Activated CD4-positive, alpha-beta T cell treated with anti-CD3 and anti-CD28 coated beads for 36 hours (primary cell): ENCODE measurements at places on chromosomes 2 and 18. TPM values are rescaled to one million over a fixed set of nuclear protein-coding genes. Genes with fewer than 3 reads are reported as not detected.

- H3K4me1 ChIP-seq = no peaks in the 10 kb centered on the region
- no peaks in the 10 kb centered on the region for H3K36me3 ChIP-seq
- H3K4me3 ChIP-seq = no peak overlapping the region
- H3K27me3 ChIP-seq = peaks cover 1% of the 10 kb centered on the region
- DNase-seq = no peak
Measured at GRCh38 chr18:32848826-32849225, 76.0 kb upstream of the KLHL14 start.

- no peak overlapping the region for H3K27ac ChIP-seq
- no peaks in the 10 kb centered on the region for H3K27me3 ChIP-seq
Measured at GRCh38 chr18:41324020-41324791, 630.8 kb upstream of the PIK3C3 start.

DNA sequence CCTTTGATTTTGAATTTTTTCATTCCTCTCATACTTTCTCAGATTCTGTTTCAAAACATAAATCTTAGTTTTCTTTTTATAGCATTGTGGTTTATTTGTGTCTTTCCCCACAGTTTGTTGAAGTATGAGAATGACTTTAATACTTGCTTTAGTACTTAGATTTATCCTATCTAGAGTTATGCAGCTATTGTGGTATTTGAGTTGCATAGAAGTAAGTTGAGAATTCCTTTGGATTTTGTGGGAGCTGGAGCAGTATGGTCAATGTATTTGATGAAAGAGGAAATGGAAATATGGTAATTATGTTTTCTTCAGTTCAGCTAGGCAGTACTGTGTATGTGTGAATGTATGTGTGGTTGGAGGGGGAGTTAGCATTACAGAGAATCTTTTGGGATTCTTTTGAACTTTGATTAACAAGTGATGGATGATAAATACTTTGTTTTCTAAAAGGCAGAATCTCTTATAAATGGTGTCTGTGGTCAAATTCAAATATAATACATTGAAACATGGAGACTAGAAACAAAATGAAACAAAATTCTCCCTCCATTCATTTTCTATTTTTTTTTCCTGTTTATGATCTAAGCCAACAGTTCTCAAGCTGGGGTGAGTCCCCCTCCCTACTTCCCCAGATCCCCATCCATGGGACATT lies 3.0 kb downstream of the ACVR2A start:
- no peak overlapping the region for H3K27ac ChIP-seq
- peaks cover 2% of the 10 kb centered on the region for H3K36me3 ChIP-seq
- no peak overlapping the region for H3K4me3 ChIP-seq
- H3K4me1 ChIP-seq = peaks cover 56% of the 10 kb centered on the region

- H3K36me3 ChIP-seq = peaks cover 11% of the 10 kb centered on the region
- no peaks in the 10 kb centered on the region for H3K27me3 ChIP-seq
- no peak overlapping the region for H3K4me3 ChIP-seq
- H3K4me1 ChIP-seq = peaks cover 3% of the 10 kb centered on the region
- H3K27ac ChIP-seq = no peak overlapping the region
Measured at GRCh38 chr18:36889321-36889720, 60.4 kb downstream of the KIAA1328 start.

DNA sequence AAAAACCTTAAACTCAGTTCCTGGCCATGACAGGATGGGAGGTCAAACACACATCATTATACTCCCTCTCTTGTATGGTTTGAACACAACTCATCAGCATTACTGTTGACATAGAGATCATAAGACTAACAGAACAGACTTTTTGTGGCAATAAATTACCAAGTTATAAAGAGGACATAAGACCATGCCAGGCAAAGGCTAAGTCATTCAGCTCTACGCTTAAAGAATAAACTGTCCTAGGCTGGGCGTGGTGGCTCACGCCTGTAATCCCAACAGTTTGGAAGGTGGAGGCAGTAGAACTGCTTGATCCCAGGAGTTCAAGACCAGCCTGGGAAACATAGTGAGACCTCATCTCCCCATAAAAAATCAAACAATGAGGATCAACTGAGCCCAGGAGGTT lies 16.4 kb downstream of the NLRC4 start:
- no peak overlapping the region for H3K4me3 ChIP-seq
- no peaks in the 10 kb centered on the region for H3K36me3 ChIP-seq
- no peak for DNase-seq

Gene REG1A
- not detected for total RNA-seq

GRCh38 chr2:195659982-195660890 lies 3.2 kb downstream of the SLC39A10 start:
- H3K4me1 ChIP-seq = peaks cover 42% of the 10 kb centered on the region
- peak; percentile 86 for DNase-seq
- H3K4me3 ChIP-seq = peak overlapping the region; percentile 86
- H3K27ac ChIP-seq = peak overlapping the region; percentile 98
- H3K27me3 ChIP-seq = no peaks in the 10 kb centered on the region

Gene KLHL41
- not detected for total RNA-seq

Gene TIA1
- 85.4 TPM for total RNA-seq

DNA sequence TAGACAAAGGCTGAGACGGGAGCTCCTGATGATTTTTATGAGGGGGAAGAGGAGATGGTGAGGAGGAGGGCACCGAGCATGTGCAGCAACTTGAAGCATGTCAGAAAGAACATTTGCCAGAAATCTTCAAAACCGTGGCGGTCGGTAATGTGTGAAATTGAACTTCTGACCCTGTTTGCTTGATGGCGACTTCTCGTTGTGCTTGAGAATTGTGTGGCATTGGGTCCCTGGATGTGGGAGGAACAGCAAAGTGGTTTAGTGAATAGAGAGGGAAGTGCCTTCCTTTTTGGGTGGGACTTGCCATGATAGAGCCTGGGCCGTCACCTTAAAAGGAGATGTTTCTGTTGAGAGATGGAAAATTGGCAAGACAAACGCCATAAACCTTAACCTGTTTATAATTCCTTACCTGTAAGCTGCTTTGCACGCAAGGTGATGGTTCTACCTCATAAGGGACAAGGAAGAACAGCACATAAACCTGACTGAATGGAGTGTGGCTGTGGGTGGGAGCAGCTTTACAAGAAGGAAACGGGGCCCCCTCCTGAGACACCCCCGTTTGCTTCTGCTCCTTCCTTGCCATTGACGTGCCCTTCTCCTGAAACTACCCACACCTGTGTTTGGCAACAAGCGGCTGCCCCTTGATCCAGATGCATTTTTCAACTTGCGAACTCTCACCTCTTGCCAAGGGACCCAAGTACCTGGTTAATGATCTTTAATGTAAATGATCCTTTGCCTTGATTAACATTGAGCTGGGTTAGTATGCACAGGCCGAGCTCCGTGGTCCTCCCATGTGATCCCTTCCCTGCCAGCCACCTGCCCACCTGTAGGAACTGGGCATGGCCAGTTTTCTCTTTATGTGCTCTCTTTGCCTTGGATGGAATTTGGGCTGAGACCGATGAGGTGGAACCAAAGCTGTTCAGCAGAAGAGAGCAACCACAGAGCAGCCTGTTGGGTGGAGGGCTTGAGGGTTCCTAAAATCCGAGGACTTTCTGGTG lies 153.2 kb downstream of the NEDD4L start:
- H3K27me3 ChIP-seq = peaks cover 14% of the 10 kb centered on the region
- DNase-seq = no peak
- H3K27ac ChIP-seq = no peak overlapping the region
- H3K36me3 ChIP-seq = no peaks in the 10 kb centered on the region

GRCh38 chr18:49055754-49056172 lies 105.0 kb upstream of the SMAD7 start:
- H3K27me3 ChIP-seq = no peaks in the 10 kb centered on the region
- H3K27ac ChIP-seq = peak overlapping the region; percentile 26
- H3K4me1 ChIP-seq = peaks cover 32% of the 10 kb centered on the region
- peaks cover 9% of the 10 kb centered on the region for H3K36me3 ChIP-seq
- no peak overlapping the region for H3K4me3 ChIP-seq

- no peak for DNase-seq
- H3K27me3 ChIP-seq = no peaks in the 10 kb centered on the region
- no peak overlapping the region for H3K27ac ChIP-seq
Measured at GRCh38 chr2:149451417-149452165, 121.2 kb downstream of the LYPD6 start.

DNA sequence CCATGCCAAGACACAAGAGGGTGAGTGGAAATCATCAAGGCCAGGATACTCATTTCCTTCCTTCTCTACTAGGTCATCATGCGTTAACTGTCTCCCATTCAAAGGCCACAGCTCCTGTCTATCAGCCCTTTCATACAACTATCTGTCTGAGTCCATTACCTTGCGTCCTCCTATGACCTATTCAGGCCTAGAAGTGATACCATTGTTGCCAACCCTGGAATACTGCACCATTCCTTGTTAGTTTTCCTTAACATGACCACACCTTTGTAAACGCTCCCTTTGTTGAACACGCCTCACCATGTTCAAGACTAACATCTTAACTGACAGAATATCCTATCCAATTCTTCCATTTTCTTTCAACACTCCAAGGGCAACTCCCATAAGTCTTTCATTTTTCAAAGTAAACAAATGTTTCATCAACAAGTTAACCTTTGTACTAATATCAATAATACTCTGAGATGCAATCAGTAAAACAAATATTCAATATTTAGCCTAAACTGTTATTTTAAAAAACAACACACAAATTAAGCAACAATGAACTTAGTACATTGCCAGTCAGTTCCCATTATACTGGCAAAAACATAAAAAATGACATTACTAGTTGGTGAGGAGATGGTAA lies 19.8 kb upstream of the LGALSL start:
- no peak overlapping the region for H3K4me3 ChIP-seq
- no peaks in the 10 kb centered on the region for H3K4me1 ChIP-seq
- no peak for DNase-seq

Gene DOCK10
- 196 TPM for total RNA-seq

GRCh38 chr2:9303528-9304225 lies 97.1 kb downstream of the ASAP2 start:
- H3K4me3 ChIP-seq = no peak overlapping the region
- DNase-seq = no peak
- no peaks in the 10 kb centered on the region for H3K4me1 ChIP-seq
- no peaks in the 10 kb centered on the region for H3K27me3 ChIP-seq

GRCh38 chr2:62760026-62760425 lies 54.5 kb downstream of the EHBP1 start:
- H3K27ac ChIP-seq = no peak overlapping the region
- H3K4me3 ChIP-seq = no peak overlapping the region
- H3K27me3 ChIP-seq = no peaks in the 10 kb centered on the region
- H3K4me1 ChIP-seq = no peaks in the 10 kb centered on the region
